T-helper 9 cell (primary cell): ENCODE measurements at places on chromosomes 2 and 18.

- no peak for DNase-seq
Measured at GRCh38 chr2:193907561-193907960, 1712.8 kb upstream of the TMEFF2 start.

- DNase-seq = no peak
Measured at GRCh38 chr2:43714164-43714563, 37.9 kb upstream of the C1GALT1C1L start.

GRCh38 chr2:156765043-156765442, 328.9 kb downstream of the GPD2 start:
- DNase-seq = no peak

DNA sequence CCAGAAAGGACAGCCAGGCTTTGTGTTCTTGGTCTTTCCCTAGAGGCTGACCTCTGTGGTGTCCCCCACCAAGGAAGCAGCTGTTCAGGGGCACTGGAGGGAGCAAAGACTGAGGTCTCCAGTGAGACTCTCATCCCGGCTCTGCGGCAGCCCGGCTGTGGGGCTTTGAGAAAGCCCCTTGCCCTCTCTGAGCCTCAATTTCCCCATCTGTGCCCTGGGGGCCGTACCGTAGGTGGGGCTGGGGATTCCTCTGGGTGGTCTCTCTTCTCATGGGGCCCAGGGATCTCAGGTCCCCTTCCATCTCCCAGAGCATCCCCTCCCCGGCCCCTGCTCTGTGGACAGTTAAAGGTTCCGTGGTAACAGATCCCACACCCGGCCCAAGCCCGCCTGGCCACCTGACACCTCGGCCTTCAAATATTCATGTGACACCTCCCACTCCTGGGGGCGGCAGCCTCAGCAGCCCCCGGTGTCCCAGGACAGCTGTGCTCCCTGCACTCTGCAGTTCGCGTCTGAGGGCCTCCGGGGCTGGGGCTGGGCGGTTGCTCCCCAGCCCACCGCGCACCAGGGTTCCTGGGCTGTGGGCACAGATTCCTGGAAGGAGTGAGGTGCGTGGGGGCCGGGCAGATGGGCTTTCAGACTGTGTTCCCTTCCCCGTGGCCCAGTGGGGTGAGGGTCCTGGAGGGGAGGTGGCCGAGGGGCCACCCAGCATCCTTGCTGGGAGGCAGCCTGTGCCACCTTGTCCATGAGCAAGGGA, 15.1 kb upstream of the KLHL30 start:
- no peak for DNase-seq

DNA sequence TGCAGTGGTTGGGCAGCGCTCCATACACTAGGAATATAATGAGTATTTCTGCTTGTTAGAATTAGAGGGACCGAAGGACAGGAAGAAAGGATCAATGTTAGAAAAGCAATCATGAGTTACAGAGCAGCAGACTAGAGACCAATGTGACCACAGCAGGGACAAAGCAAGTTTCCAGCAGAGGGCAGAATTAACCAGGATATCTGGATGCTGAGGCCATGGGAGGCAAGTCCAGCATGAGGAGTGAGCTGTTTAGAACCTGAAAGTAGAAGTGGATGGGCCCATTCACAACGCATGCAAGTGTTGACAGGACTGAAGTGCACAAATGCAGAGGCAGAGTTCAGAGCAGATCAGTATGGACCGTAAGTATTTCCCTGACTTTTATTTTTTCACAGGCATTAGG, 910.4 kb upstream of the GYPC start:
- no peak for DNase-seq

GRCh38 chr18:22203536-22204213, 34.3 kb downstream of the GATA6 start:
- no peak for DNase-seq

GRCh38 chr2:164847981-164848741, 6.5 kb upstream of the COBLL1 start:
- DNase-seq = no peak

GRCh38 chr2:60554074-60554645, 706 bp upstream of the BCL11A start:
- no peak for DNase-seq

- no peak for DNase-seq
Measured at GRCh38 chr2:200189964-200190363, 116.5 kb upstream of the SPATS2L start.

DNA sequence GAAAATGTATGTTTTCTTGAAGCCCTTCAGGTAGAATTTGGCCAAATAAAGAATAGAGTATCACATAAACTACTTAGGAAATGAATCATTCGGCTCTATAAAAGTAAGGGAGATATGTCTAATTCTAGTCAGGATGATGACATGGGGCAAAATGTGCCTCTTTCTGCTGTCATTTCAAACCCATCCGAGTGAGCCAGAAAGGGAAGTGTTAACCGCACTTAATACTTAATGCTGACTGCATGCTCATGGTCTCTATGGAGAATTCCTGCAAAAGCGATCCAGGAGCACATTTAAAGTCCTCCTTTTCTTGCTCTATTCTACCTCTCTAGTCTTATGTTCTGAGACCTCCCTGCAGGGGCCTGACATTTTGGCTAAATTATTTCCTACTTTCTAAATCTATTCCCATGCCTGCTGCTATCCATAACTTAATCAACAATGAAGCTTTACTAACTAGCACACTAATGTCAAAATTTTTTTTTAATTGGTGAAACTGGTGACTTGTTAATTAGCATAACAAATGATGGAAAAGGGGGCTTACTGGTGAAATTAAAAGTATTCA, 127.4 kb downstream of the CDC42EP3 start:
- DNase-seq = no peak
